Activated naive CD8-positive, alpha-beta T cell treated with anti-CD3 and anti-CD28 coated beads, Interleukin-2, amount 10 ng/mL, durations not matched to agents 7 days and 5 days (primary cell): ENCODE measurements at places on chromosomes 6 and 20.
A peak's percentile ranks its signal among the peaks of the same experiment; 100 is the strongest.

- no peak overlapping the region for H3K4me3 ChIP-seq
- H3K4me1 ChIP-seq: no peaks in the 10 kb centered on the region
- no peak overlapping the region for H3K27ac ChIP-seq
- H3K36me3 ChIP-seq: peaks cover 17% of the 10 kb centered on the region
- H3K27me3 ChIP-seq: no peaks in the 10 kb centered on the region
- no peak for DNase-seq
Observed at GRCh38 chr6:163572612-163573011, 158.1 kb downstream of the QKI start.

DNA sequence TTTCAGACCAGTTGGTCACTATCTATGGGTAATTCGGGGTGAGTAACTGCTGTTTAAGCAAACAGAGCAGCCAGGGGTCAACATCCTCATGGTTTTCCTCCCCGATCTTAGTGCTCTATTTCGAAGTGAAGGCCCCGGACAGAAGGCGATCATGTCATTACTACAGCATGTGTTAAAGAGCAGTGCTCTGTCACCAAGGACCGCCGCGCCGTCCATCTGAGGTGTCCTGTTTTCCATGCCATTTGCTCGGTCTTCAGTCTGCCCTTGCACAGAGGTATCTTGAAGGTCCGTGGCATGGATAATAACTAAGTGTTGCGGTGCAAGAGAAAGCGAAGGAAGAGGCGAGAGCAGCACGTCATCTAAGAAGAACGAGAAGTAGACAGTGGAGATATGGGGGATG, 25.1 kb downstream of the PPP1R3G start:
- no peak overlapping the region for H3K27ac ChIP-seq
- DNase-seq: no peak
- no peak overlapping the region for H3K4me3 ChIP-seq
- H3K36me3 ChIP-seq: no peaks in the 10 kb centered on the region
- no peaks in the 10 kb centered on the region for H3K27me3 ChIP-seq

GRCh38 chr6:44569931-44570385, 182.5 kb downstream of the CDC5L start:
- no peak for DNase-seq
- no peaks in the 10 kb centered on the region for H3K36me3 ChIP-seq
- H3K4me1 ChIP-seq: no peaks in the 10 kb centered on the region
- H3K4me3 ChIP-seq: no peak overlapping the region
- no peak overlapping the region for H3K27ac ChIP-seq

DNA sequence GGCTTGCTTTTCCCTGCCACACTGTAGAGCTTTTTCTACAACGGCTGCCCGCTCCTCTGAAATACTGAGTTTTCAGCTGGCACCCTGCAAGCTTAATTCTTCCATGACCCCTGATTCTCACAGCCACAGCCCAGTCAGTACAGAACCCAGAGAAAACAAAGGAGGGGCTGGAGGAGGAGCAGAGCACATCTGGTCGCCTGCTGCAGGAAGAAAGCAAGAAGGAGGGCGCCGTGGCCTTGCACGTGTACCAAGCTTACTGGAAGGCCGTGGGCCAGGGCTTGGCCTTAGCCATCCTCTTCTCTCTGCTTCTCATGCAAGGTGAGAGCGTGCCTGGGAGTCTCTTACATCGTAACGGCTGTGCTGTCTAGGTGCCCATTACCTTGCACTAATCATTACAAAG, 11.3 kb downstream of the DLK2 start:
- no peak for DNase-seq
- no peak overlapping the region for H3K4me3 ChIP-seq
- H3K4me1 ChIP-seq: no peaks in the 10 kb centered on the region

- H3K27ac ChIP-seq: peak overlapping the region; percentile 66
- DNase-seq: no peak
- peaks cover 23% of the 10 kb centered on the region for H3K4me1 ChIP-seq
- H3K27me3 ChIP-seq: peaks cover 7% of the 10 kb centered on the region
- peak overlapping the region; percentile 41 for H3K4me3 ChIP-seq
Observed at GRCh38 chr20:3788685-3789155, 2.2 kb upstream of the CENPB start.

DNA sequence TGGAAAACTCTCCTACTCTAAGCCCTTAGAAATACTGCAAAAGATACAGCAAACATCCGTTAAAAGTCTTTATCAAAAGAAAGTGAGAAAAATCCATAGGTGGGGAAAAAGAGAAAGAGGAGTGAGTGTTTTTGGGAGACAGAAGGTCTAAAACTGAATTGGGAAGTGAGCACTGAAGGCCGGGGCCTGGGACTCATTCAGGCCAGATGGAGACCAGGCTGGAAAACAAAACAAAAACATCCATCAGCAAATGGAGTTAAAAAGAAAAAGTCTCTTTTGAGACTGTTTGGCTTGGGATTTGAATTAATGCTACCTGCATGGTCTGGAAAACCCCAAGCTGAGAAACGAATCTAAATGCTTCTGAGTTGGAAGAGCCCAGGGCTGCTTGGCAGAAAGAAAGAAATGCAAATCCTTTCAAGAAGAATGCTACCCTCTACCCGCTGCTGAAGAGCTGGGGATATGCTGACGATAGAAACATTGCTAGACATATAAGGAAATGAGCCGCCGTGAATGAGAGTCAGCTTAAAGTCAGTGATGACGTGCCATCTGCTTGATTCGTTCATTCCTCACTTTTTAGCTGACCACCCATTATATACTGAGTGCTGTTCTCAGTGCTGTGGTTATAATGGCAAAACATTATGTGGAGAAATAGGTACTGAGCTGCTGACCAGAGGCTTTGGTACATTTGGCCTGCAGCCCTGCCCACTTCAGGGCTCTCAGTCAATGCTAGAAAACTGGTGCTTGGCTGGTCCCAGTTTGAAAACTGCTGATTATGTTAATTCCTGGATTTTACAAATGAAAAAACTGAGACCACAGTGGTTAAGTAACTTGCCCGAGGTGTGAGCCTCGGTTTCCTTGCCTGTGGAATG, 28.0 kb upstream of the TULP4 start:
- H3K4me1 ChIP-seq: peaks cover 26% of the 10 kb centered on the region
- peaks cover 9% of the 10 kb centered on the region for H3K36me3 ChIP-seq
- H3K27me3 ChIP-seq: no peaks in the 10 kb centered on the region
- H3K4me3 ChIP-seq: no peak overlapping the region

- H3K4me3 ChIP-seq: no peak overlapping the region
- peaks cover 9% of the 10 kb centered on the region for H3K36me3 ChIP-seq
- H3K4me1 ChIP-seq: peaks cover 21% of the 10 kb centered on the region
- DNase-seq: no peak
- no peak overlapping the region for H3K27ac ChIP-seq
- H3K27me3 ChIP-seq: no peaks in the 10 kb centered on the region
Observed at GRCh38 chr6:282177-282866, 10.0 kb upstream of the DUSP22 start.

GRCh38 chr6:134293659-134294161, 24.2 kb downstream of the SGK1 start:
- H3K27ac ChIP-seq: no peak overlapping the region
- H3K4me1 ChIP-seq: peaks cover 11% of the 10 kb centered on the region
- no peak overlapping the region for H3K4me3 ChIP-seq
- no peaks in the 10 kb centered on the region for H3K27me3 ChIP-seq
- peaks cover 1% of the 10 kb centered on the region for H3K36me3 ChIP-seq
- DNase-seq: no peak

DNA sequence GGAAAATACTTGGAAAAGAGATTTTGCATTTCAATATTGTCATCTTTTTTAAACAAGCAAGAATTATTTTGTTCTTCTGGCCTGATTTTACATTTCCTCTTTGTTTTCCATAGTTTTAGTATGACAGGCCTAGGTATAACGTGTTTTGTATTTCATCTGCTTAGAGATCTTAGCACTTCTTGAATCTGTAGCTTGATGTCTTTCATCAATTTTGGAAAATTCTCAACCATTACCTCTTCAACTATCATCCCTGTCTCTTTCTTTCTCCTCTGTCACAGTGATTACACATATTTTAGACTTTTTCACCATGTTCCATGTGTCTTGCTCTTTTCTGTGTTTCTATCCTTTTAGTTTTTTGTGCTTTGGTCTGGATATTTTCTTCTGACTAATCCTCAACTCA, 67.2 kb upstream of the PHACTR1 start:
- DNase-seq: no peak
- H3K4me1 ChIP-seq: peaks cover 2% of the 10 kb centered on the region
- no peaks in the 10 kb centered on the region for H3K36me3 ChIP-seq
- no peak overlapping the region for H3K27ac ChIP-seq

- H3K4me3 ChIP-seq: peak overlapping the region; percentile 77
- DNase-seq: no peak
- H3K27ac ChIP-seq: peak overlapping the region; percentile 96
- H3K4me1 ChIP-seq: peaks cover 79% of the 10 kb centered on the region
- no peaks in the 10 kb centered on the region for H3K27me3 ChIP-seq
- peaks cover 47% of the 10 kb centered on the region for H3K36me3 ChIP-seq
Observed at GRCh38 chr20:48761874-48762273, 65.9 kb downstream of the PREX1 start.

- H3K36me3 ChIP-seq: no peaks in the 10 kb centered on the region
- no peak overlapping the region for H3K27ac ChIP-seq
- DNase-seq: no peak
- no peaks in the 10 kb centered on the region for H3K4me1 ChIP-seq
Observed at GRCh38 chr20:57556980-57557274, 4.0 kb upstream of the PCK1 start.

DNA sequence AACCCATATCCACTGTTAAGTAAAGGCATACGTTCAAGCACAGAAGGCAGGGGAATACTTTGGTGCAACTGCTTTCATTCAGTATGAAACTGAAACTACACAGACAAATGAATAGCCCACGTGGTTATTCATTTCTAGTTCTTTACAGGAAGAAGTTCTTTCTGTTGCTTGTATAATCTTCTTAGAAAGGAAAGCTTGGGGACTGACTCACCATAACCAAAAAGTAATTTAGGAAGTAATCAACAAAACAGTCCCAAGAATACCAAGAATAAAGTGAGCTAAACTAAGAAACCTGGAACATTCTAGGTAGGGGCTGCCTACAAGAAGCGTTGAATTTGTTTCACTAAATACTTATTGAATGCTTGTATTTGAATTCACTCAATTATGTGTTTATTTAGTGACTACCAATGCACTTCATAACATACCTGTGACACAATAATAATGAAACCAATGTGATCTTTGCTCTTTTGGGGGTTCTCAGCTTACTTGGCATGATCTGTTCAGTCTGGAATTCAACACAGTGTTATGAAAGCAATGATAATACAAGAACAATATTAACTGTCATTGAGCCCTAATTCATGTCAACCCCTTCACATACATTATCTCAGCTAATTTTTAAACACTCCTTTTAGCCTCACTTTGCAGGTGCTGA, 25.1 kb upstream of the KIAA0408 start:
- peaks cover 37% of the 10 kb centered on the region for H3K4me1 ChIP-seq
- H3K36me3 ChIP-seq: peaks cover 49% of the 10 kb centered on the region
- H3K4me3 ChIP-seq: peak overlapping the region; percentile 54
- H3K27me3 ChIP-seq: no peaks in the 10 kb centered on the region
- peak overlapping the region; percentile 88 for H3K27ac ChIP-seq
- DNase-seq: no peak

DNA sequence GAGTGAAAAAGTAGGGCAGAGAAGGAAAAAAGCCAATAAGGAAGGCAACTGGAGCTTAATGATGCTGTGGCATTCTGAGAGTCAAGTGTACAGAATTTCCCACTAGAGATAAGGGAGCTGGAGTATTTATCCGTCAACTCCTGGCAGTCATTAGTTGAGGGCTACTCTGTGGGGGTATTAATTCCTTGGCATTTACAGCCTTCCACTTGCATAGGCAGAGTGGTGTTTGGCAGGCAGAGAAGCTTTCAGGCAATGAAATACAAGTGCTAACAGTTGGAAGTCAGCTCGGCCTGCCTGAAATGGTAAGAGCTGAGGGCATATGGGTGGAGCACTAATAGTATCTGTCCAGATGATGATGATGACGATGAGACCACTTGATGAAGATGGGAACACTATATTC, 207.3 kb upstream of the FLRT3 start:
- no peaks in the 10 kb centered on the region for H3K4me1 ChIP-seq
- no peak overlapping the region for H3K27ac ChIP-seq
- no peaks in the 10 kb centered on the region for H3K36me3 ChIP-seq
- H3K27me3 ChIP-seq: no peaks in the 10 kb centered on the region
- no peak for DNase-seq

DNA sequence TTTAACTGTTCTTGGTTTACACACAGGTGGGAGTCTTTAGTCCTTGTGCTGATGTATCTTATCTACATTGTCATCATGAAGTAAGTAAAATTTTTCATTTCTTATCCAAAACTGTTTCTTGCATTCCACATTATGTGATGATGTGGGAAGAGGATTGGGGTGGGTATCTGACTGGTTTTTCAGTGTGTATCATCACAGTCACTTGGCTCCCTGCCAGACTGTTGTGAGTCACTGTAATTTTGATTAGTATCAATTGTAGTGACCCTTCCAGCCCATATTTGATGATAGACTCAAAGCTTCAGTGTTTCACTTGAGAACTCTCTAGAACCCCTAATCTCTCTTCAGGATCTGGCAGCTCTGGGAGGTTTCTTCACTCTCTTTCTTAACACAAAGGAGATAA, 84.5 kb upstream of the RIN2 start:
- H3K27me3 ChIP-seq: peaks cover 5% of the 10 kb centered on the region
- DNase-seq: no peak
- H3K4me3 ChIP-seq: no peak overlapping the region
- no peak overlapping the region for H3K27ac ChIP-seq
- no peaks in the 10 kb centered on the region for H3K36me3 ChIP-seq
- peaks cover 2% of the 10 kb centered on the region for H3K4me1 ChIP-seq

DNA sequence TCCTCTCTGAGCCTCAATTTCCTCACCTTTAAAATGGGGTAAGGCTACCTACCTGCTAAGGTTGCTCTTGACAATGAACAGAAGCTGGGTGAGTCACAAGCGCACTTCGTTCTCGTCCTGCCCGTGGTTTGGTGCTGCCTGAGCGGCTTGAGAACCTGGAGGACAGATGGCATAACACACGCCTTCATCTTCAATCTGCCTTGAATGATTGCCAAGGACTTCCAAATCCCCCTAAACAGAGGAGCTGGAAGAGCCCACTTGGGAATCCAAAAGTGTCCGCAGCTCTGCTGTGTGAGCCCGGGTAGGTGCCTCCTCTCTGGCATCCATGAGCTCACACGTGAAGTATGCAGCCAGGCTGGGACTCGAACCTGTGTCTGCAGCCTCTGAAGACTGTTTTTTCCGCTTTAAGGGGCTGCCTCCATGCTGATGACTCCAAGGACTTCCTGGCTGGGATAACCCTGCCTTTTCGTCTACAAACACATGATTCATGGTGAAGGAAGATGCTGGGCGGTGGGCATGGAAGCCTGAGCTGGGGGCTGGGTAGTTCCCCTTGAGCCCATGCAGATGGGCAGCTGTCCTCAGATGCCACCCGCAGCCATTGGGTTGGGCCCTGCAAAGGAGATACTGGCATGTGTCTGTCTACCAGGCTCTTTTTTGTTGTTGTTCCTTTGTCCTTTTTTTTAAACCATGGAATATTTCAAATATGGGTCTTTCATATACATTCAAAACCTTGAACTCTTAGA, 25.3 kb upstream of the CSNK2A1 start:
- H3K27me3 ChIP-seq: peaks cover 23% of the 10 kb centered on the region
- no peak for DNase-seq
- H3K4me1 ChIP-seq: peaks cover 4% of the 10 kb centered on the region
- H3K27ac ChIP-seq: no peak overlapping the region
- no peaks in the 10 kb centered on the region for H3K36me3 ChIP-seq

- H3K27ac ChIP-seq: no peak overlapping the region
- peak overlapping the region; percentile 22 for H3K4me3 ChIP-seq
- peaks cover 21% of the 10 kb centered on the region for H3K36me3 ChIP-seq
Observed at GRCh38 chr6:26541579-26541978, 3.4 kb downstream of the HMGN4 start.

GRCh38 chr6:16564436-16564835, 196.8 kb downstream of the ATXN1 start:
- no peaks in the 10 kb centered on the region for H3K36me3 ChIP-seq
- H3K4me3 ChIP-seq: no peak overlapping the region
- H3K27me3 ChIP-seq: no peaks in the 10 kb centered on the region
- no peak for DNase-seq
- H3K27ac ChIP-seq: no peak overlapping the region
